ENCODE measurements at places on chromosomes 3 and 15.

GRCh38 chr3:44125246-44125645 is 116.4 kb upstream of the TOPAZ1 start:
- no peak for DNase-seq

DNA sequence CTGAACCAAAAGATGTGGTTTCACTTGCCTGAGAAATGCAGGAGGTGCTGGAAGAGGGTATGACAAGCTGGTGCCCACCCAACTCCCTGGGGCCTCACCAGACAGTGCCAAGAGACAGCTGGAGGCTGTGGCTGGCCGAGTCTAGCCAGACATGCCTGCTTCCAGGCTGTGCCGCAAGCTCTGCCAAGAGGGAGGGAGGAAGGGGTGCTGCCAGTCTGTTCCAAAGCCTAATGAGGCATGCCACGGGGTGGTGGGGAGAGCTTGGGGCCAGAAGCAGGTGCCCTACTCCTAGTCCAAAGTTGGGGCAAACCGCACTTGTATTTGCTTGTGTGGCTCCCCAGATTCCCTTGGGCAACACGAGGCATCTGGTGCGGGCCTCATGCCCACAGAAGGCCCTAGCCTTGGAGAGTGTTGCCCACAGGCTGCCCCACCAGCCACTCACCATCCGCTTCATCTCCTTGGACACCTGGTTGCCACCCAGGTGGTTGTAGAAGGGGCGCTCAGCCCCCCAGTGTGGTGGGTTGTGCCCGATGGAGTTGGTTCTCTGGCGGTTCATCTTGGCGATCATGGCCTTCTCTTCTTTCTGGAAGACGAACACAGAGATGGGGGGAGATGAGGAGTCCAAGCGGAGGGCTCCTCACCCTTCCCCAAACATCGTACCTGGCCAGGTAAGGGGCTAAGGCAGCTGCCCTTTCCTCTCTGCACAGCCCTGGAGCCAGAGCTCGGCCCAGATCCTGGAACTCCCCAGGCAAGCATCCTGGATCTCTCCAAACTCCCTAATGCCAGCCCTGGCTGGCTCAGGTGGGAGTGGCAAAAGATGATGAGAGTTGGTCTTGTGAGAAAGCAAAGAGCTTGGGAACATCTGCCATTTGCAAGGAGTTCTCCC is 123.4 kb downstream of the SEC22A start:
- no peak for DNase-seq

- DNase-seq = no peak
These were observed 295.3 kb downstream of the VPS13C start for GRCh38 chr15:61764981-61765380.

- no peak for DNase-seq
These were observed 471.5 kb upstream of the CADM2 start for GRCh38 chr3:84487296-84487695.

- DNase-seq = no peak
These were observed 44.0 kb upstream of the ETV5 start for GRCh38 chr3:186152889-186153292.

- DNase-seq = no peak
These were observed 737 bp downstream of the JAGN1 start for GRCh38 chr3:9891072-9891622.

GRCh38 chr3:43582866-43583265 is 38.9 kb downstream of the ANO10 start:
- no peak for DNase-seq

DNA sequence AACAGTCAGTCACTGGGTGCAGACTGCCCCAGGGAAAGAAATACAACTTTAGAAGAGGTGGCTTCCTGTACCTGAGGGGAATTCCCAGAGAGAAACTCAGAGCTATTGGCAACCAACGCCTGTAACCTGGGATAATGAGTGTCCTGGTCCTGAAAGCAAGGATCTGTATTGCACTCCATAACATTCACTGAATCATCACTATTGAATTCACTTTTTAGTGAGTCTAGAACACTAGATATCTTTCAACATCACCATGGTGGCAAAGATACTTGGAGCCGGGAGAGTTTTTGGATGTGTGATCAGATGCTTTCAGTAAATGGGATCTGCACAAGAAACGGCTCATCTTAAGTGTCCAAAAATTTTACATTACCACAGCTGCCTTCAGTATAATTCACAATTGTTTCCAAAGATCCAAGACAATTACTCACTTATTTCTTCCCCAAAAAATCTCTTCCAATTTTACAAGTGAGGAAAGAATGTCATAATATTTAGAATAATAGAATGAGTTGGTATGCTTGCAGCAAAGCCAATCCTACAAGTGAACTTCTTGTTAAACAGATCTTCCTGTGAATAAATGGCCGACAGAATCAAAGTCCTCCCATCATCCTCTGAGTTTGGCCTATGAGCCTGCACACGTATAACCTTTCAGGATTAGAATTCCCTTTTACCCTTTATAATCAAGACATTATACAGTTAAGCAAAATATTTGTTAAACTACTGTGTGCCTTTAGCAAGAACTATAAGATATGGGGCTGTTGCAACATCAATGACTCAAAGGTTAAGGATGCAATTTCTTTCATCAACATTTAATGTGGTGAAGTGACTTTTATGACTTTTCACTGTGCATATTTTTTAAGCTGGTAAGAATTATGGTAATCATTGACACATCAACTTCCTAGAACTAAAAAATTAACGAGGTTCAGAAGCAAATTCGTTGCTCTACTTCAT is 243.3 kb upstream of the COL8A1 start:
- no peak for DNase-seq
